HAP-1 (cell line): ENCODE measurements at places on chromosomes 11 and 22.

DNA sequence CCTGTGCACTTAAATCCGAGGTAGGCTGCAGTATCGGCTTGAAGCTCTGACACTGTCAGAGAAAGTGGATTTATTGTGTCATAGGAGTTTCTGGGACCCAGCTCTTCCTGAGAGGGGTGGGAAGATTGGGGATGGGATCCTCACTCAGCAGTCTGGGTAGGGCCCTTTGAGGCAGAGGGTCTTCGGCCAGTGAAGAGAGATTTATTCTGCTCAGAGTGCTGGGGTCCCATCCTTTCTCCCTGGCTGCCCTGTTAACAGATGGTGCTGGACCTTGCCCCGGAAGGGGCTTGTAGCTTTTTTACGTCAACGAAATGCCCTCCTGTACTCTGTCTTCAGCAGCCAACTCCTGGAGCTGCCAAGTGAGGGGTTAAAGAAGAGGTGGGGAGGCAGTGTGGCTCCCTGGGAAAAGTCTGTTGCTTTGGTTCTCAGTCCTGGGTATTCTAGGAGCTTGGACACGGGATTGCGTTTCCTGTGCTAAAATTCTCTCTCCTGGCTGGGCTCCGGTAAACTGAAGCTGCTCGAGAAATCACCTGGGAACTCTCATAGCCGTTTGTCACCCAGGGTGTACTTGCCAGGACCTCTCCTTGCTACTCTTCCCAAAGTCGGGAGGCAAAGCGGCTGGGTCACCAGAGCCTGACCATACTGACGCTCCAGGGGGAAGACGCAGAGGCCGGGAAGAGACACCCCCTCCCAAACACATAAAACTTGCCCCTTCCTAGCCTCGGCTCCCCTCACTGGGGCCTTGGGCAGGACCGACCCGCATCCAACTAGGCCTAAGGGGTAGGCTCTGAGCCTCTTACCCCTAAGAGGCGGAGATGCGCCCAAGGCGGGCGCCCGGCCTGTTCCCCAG, 806 bp upstream of the SMDT1 start:
- DNase-seq, result peak; percentile 16

DNA sequence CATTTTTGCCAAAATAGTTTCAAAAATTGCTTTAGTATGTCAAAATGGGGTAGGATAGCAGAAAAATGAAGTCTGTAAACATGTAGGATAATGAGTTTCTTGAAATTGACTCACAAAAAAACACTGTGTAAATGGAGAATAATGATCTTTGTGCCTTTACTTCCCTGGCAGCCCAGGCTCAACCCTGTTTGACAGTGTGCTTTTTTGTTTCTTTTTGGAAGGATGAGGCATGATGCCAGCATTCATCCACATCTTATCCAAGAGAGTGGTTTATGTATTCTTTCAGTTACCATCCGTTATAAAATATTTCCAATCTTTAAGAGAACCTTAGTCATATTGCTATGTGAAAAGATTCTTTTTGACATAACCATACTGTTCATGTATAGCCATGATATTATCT, 70.6 kb downstream of the ARHGAP42 start:
- DNase-seq, result no peak

- no peak for DNase-seq
Observed at GRCh38 chr11:12359761-12360160, 17.6 kb upstream of the PARVA start.

DNA sequence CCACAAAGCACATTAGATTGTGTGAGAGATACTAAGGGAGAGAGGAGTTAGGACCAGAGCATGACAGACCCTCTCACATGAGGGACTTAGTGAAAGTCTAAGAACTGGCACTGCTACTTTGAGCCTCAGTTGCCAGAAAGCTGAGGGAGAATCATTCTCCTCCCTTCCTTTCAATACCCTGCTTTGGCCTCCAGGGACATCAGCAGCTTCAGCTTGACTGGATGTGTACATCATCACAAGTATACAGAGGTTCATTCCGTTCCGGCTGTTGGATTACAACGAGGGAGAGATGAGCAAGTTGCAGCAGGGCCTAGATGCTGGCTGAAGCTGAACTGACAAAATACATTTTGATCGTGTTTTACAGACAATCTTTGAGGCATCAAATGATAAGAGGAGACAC, 15.7 kb upstream of the ANO5 start:
- no peak for DNase-seq

DNA sequence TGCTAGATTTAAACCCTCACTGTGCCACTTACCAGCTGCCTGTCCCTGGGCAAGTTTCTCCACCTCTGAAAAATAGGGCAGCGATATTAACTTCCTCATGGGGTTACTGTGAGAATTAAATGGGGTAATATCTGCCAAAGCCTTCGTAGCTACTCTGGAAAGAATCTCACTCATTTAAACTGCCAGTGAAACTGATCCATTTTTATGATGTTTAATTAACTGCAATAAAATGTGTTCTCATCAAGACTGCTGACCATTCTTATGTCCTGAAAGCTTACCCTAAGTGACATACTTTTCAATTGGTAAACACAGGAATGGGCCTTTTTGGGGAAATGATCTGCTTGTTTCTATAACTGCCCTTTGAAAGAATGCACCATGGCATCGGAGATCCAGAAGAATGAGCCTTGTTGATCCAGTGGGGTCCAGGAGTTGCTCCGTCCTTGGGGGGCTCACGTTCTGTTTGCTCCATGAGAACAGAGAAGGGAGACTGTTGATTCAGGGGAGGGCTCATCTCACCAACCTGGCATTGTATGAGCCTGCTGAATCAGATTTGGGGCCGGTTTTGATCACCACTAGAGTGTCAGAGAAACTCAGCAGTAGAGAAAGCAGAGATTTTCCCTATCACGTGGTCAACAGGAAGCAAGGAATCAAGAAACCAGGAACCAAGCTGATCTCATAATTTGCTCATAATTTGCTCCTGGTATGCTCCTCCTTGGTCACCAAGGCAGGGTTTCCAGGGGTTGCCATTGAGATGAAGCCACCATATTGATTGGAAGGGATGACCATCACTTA, 7.0 kb upstream of the CCDC86 start:
- no peak for DNase-seq

- DNase-seq, result no peak
Observed at GRCh38 chr11:95325777-95326258, 94.8 kb upstream of the SESN3 start.

DNA sequence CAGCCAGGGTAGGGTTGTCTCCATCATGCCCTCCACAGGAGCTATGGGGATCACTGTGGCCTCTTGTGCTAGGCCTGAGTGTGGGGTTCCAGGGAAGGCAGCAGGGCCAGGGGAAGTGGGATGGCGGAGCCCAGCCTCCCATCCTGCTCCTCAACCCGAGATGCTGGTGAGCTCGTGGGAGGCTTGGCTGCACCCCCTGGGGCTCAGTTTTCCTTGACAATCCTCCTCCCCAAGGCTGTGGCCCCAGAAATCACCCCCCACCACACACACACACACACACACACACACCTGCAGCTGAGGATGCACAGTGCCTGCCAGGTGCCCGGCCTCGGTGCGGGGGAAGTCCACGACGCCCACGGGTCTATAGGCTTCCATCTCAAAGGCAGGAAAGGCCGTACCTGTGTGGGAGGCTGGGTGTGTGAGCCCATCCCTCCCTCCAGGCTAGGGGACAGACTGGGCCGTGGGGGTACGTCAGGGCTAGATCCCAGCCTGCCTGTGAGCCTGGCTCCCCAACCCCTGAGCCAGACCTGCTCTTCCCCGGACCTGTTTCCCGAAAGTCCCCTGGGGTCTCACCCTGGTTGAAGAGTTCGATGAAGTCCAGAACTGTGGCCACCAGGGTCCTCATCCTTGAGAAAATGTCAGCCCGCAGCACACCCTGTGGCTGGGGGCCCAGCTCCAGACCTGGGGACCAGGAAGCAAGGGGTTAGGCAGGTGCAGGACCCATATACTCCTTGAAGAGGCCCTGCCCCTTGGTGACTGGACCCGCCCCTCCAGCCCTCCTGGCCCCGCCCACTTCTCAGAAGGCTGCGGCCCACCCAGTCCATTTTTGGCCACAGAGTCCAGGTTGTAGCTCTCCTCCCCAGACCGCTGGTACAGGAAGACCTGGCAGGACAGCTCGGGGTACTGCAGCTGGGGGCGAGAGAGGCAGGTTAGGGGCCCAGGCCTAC, 5.2 kb upstream of the TBX10 start:
- DNase-seq, result no peak

DNA sequence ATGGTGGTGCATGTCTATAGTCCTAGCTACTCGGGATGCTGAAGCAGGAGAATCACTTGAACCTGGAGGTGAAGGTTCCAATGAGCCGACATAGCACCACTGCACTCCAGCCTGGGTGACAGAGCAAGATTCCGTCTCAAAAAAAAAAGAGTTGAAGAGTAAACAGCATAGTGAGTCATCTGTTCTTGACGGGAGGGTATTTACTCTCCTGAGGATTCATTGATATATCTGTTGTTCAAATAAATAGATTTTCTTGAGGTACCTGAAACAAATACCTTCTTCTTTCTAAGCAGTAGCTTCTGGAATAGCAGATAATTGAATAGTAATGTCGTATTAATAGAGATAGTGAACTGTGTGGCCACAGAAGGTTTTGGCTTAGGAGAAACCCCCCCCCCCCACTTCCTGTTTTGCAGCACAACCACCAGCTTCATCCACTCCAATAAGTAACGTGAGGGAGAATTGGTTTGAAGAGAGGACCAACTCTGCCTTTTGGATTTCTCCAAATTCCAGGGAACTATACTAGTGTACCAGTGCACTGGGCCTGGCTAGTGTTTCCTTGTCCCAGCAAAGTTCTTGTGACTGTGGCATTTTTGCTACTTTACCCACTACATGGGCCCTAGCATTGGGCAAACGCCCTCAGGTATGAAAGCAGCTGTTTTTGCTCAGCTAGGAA, 90.0 kb downstream of the PRMT3 start:
- DNase-seq, result no peak

DNA sequence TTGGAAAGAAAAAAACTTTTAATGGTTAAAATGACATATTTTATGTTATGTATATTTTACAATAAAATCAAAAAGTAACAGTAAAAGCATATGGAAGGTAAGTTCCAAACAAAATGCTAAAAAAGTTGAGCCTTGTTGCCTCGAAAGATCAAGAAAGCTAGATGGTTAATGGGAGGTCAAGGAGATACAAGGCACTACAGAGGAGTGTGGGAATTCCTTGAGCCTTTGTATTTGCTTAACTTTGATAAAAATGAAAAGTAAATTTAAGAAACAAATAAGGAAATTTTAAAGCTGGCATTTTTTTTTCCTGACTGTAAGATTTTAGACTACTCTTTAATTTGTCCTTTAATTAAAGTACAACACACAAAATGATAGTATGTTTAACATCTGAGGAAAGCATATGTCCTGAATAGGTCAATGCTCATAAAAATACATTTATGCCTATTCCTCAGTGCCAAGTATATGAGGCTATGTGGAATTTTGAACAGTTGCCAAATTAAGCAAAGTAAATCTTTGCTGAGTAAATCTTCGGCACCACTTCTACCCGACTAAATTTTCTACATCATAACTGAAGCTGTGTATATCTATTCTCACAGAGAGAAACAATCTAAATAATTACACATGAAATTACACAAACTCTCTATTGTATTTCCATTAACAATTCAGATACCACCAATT, 108.8 kb downstream of the TTC28 start:
- DNase-seq, result no peak

GRCh38 chr11:127864861-127865260, 722.5 kb downstream of the ETS1 start:
- DNase-seq, result no peak

- no peak for DNase-seq
Observed at GRCh38 chr11:95767498-95767897, 22.1 kb downstream of the FAM76B start.

DNA sequence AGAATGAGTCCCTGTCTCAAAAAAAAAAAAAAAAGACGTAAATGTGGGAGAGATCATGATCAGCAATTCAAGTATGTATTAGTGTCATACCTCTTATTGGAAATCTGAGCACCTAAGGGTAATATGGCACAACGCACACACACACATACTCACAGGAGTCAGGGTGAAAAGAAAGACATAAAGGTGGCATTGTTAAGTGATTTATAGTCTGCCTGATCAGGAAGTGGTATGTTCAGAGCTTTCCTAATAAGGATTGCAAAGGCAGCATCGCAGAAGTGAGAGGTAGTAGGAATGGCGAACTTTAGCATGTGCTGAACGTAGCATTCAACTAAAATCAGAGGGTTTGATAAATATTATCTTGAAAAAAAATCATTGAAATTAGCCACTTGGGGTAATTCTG, 854.3 kb downstream of the METTL15 start:
- DNase-seq, result no peak

- DNase-seq, result peak; percentile 68
Observed at GRCh38 chr11:42524534-42525227, 787.1 kb upstream of the API5 start.

GRCh38 chr11:30387891-30388861, 65.3 kb downstream of the ARL14EP start:
- no peak for DNase-seq

GRCh38 chr11:9150926-9151325, 59.5 kb upstream of the SCUBE2 start:
- no peak for DNase-seq

DNA sequence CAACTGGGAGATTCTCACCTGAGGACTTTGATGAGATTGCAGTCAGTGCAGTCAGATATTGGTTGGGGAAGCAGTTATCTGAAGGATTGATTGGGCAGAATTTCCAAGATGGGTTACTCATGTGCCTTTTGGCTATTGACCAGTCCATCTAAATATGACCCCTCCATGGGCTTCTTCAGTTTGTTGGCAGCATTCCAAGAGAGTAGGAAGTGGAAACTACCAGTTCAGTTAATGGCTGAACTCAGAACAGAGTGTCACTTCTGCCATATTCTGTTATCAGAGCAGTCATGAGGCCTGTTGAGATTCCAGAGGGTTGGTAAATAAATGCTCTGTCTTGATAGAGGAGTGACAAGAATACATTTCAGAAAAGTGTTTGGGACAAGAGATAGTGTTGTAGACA, 71.0 kb downstream of the CYP2R1 start:
- no peak for DNase-seq

DNA sequence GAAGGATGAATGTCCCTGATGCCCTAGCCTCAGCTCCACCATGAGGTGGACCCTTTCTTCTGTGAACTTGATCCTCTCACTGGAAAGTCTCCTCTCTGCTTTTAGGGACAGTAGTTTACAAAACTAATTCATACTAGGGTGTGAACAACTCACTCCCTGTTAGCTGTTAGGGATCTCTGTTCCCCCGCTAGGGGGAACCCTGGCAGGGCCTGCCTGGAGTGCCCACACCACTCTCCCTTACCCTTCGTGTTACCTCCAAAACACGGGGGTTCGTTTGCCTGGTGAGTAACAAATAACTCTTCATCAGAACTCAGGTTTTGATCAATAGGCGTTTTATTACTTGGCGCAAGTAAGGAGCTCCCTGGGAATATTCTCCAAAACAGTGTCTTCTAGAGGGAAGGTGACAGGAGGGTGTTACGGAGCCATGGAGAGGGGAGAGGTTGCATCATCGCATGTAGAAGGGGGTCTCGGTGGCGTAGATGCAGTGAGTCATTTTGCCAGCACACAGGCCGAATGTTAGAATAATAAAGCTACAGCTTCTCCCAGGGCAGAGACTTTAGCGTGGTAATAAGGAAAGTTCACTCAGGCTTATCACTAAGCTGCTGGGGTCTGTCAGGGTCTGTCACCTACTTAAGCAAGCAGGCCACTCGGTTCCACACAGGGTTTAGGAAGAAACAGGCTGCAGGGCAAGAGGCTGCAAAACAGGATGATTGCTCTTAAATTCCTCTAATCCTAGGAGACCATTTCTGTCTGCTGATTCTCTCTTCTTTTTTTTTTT, 45.8 kb downstream of the C11orf96 start:
- no peak for DNase-seq
